H1 (cell line): ENCODE measurements at places on chromosomes 16 and 17.

GRCh38 chr16:70747703-70748631 lies 53.0 kb downstream of the VAC14 start:
- no peak for DNase-seq

GRCh38 chr17:80176757-80177156 lies 6.9 kb downstream of the CARD14 start:
- no peak for DNase-seq

- DNase-seq: no peak
Observed at GRCh38 chr16:50407351-50407750, 38.6 kb upstream of the BRD7 start.

- no peak for DNase-seq
Observed at GRCh38 chr16:3363793-3364192, 8.1 kb downstream of the OR2C1 start.

DNA sequence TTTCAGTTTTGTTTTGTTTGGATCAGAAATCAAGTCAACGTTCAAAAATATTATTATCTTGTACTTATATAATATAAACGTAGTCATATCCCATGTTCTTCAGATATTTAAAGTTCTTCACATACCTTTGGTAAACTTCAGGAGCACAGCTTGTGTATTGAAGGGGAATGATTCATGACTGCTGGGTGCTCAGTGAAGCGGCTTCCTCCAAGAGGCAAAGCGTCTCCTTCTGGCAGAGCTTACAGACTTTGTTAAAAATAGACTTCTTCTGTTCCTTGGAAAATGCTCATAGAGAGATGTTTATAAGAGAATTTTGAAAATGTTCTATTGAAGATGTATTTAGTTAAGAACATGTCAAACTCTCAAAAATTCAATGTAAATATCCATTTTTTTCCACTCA lies 155.6 kb upstream of the CNTNAP4 start:
- DNase-seq: no peak

DNA sequence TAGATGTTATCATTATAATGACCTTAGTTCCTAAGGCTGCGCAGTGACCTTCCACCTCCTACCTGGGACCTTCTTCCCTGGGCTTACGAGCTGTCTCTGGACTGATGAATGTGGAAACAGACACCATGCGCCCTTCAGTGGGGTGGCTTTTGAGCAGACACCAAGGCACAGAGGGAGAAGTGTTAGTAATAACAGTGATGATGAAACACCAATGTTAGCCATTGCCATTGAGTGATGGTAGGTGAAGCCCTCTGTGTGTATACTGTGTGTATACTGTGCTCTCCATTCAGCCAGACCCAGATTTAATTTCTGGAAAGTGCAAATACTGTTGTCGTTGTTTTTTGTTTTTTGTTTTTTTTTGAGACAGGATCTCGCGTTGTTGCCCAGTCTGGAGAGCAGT lies 44.5 kb downstream of the CLEC16A start:
- DNase-seq: no peak

DNA sequence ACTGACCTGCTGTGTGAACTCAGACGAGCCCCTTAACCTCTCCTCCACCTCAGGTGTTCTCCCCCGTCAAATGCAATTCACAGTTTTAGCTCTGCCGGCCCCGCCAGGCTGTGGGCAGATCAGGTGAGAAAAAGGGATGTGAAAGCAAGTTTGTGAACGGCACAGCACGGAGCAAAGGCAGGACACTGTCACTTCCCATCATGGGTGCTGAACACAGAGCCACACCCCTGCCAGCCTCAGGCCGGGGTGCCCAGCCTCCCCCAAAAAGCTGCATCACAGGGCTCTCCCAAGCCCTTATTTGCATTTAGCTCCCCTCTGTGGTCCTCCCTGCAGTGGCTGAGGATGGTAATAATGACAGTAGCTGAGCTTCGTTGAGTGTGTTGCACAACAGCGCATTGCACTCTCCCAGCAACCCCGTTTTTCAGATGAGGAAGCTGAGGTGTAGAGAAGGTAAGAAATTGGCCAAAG lies 88.8 kb upstream of the TNRC6C start:
- no peak for DNase-seq

- no peak for DNase-seq
Observed at GRCh38 chr16:16045879-16046278, 96.5 kb downstream of the ABCC1 start.

DNA sequence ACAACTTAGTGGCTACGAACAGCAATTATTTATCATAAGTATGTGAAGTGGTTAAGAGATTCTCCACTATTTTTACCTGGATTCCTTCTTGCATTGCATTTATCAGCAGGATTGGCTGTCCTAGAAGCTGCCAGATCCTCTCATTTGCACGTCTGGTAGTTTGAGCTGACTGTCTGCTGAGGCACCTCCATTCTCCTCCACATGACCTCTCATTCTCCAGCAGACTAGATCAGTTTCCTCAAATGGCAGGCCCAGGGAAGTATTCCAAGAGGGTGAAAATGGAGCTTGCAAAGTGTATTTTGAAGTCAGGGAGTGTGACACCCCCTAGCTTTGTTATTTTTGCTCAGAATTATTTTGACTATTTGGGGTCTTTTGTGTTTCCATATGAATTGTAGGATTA lies 870.1 kb downstream of the CDH11 start:
- DNase-seq: no peak

- DNase-seq: no peak
Observed at GRCh38 chr17:77594416-77595209, 363.9 kb upstream of the TNRC6C start.

DNA sequence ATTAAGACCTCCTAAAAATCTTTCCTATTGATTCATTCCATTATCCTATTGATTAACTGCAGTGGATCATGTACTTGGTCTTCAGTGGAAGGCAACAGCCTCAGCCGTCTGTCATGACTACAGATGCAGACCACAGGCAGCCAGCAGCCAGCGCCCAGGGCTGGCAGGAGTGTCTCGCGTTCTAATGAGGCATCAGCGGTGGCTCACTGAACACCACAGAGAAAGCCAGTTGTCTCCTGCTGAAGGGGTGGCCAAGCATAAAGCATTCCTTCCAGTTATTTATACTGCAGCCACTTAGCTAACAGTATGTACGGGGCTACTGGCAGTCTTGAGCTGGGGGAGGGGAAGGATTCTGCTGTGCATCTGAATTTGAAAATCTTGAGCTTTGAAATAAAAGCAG lies 214.3 kb downstream of the IRX3 start:
- DNase-seq: no peak

GRCh38 chr17:80408872-80409271 lies 6.1 kb upstream of the ENDOV start:
- no peak for DNase-seq

DNA sequence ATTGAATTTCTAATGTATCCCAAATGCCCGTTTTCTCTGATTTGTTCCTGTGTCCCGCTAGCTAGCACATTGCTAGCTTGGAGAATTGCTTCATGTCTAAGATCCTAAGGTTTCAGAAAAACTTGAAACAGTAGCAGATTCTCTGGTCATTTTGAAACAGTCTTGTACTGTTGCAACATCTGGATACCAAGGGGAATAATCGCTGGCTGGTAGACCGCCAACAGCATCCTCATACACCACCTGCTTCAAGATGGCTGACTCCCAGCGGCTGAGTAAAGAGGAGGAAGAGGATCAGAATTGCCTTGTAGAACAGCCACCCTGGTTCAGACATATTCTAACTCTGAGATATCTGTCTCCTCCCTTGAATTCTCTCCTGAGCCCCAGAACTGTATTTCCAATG lies 226.7 kb upstream of the ELAC2 start:
- DNase-seq: no peak

DNA sequence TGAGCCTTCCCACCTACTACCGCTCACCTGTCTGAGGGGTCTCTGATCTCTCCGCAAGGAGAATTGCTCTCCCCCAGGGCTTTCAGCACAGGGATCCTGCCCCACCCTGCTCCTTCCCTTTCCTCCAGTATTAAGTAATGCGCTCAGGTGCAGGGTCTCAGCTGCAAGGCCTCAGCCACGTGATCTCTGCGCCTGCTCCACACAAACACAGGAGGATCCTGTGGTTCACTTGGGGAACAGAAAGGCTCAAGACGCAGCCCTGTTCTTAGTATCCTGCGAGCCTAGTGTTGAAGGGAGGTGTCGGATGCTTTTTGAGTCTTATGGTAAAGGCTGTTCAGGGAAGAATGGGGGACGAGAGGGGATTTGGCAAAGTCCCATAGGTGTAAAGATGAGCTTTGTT lies 41.6 kb upstream of the GCSH start:
- DNase-seq: no peak
